ENCODE measurements at places on chromosomes 5 and 9.

DNA sequence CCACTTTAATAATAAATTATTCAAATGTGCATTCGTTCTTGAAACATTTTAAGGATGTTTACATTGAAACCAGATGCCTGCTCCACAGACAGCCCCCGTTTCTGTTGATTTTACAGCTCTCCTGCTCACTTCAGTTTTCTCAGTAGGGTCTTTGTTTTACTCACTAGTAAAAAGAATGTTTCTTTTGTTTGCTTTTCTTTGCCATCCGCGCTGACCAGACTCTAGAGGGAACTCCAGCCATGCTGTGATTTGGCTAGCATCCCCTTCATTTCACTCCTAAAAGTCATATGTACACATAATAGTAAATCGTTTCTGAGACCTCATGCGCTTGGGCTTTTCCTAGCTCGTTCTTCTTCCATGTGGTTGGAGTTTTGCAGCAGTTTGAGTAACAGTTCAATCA, 28.7 kb upstream of the PALM2AKAP2 start:
- DNase-seq, result no peak

- DNase-seq, result no peak
Observed at GRCh38 chr5:102691434-102691833, 63.7 kb upstream of the PAM start.

- DNase-seq, result no peak
Observed at GRCh38 chr9:248278-248961, 33.8 kb downstream of the DOCK8 start.

DNA sequence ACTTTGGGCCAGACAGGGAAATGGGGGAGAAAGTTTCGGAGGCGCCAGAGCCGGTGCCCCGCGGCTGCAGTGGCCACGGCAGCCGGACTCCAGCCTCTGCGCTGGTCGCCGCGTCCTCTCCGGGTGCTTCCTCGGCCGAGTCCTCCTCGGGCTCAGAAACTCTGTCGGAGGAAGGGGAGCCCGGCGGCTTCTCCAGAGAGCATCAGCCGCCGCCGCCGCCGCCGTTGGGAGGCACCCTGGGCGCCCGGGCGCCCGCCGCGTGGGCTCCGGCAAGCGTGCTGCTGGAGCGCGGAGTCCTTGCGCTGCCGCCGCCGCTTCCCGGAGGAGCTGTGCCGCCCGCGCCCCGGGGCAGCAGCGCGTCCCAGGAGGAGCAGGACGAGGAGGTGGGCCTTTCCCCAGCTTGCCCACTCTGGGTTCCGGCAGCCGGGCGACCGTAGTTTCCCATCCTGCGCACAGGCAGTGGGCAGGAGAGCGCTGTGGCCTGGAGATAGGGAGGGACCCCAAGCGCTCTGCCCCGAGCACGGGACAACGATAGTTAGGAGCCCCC, 516 bp downstream of the MAST4 start:
- no peak for DNase-seq

GRCh38 chr9:112569186-112569585, 82.6 kb downstream of the KIAA1958 start:
- DNase-seq, result no peak

DNA sequence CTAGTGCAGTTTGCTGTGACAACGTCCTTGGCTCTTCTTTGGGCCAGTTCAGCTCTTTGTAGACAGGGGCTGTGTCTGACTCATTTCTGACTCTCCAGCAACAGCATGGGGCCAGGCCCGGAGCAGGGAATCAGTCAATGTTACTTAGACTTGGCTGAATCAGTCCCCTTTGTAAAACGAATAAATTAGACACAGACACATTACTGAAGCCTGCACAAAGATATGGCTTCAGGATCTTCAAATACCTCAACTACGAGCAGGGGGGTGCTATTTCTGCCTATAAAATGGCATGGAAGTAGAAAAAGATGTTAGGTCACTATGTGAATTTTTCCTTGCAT, 204.7 kb downstream of the TTLL11 start:
- no peak for DNase-seq

DNA sequence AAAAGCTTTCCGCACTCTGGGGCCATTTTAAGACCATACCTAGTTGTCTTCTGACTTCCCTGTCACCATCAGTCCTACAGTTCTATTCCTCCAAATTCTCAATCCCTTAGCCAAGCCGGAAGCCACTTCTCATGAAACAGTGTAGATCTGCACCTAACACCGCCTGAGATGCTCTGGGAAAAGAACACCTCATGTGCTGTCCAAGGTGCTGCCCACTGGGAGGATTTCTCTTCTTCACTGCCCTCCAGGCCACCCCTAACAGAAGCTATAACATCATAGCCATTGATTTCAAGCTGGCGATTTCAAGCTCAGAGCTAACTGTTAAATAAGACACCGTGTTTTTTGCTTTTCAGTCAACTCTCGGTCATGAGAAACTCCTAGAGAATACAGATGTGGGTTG, 559.3 kb downstream of the CCDC171 start:
- no peak for DNase-seq

- no peak for DNase-seq
Observed at GRCh38 chr5:11973469-11973868, 69.2 kb upstream of the CTNND2 start.

GRCh38 chr5:108264533-108264932, 117.4 kb downstream of the FBXL17 start:
- DNase-seq, result no peak

DNA sequence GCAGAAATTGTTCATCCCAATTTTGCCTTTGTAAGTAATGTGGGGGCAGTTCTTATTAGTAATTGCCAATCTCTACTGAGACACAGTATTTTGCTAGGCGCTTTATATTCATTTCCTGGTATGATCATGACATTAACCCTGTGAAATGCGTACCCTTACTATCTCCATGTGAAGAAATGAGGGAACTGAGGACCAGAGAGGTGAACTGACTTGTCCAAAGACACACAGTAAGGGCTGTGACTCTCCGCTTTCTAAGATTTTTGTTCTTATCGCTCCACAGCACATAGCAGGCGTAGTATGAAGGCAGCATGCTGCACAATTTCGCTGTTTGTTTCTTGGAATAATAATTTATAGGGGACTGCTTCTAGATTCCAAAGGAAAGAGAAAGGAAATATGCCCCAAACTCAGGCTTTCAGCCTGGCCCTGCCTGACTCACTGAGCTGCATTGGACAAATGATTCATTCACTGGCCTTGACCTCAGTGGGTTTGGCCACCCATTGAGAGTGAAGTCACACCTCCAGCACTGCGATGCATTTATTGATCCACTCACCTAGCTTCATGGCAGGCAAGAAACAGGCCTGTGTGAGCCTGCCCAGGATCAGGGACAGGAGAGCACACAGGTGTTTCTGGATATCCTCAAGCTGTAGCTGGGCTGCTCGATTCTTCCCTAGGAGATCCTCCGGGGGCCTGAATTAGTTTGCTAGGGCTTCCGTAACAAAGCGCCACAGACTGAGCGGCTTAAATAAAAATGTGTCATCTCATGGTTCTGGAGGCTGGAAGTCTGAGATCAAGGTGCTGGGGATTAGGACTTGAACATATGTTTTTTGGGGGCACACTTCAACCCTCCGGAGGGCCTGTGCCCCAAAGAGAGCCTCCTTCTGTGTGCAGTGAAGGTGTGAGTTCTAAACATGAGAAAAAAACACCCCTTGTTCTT, 7.2 kb upstream of the DUSP1 start:
- DNase-seq, result peak; percentile 44

GRCh38 chr5:112109331-112110007, 309.6 kb downstream of the EPB41L4A start:
- no peak for DNase-seq

DNA sequence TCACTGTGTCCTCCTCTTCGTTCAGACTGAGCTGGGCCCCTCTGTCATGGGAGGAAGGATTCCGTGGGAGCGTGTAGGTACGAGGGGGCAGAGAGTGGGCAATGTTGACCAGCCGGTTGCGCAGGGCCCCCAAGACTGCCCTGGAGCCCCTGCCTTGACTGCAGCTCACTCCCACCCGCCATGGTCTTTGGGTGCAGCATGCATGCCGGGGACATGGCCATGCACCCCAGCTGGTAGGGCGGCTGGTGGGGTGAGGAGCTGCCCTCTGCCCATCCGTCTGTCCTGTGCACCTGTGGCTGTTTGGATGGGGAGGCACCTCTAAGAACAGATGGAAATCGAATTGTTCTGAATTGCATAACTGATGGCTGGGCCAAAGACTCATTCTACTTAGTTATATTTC, 42.6 kb upstream of the NPR3 start:
- DNase-seq, result no peak

DNA sequence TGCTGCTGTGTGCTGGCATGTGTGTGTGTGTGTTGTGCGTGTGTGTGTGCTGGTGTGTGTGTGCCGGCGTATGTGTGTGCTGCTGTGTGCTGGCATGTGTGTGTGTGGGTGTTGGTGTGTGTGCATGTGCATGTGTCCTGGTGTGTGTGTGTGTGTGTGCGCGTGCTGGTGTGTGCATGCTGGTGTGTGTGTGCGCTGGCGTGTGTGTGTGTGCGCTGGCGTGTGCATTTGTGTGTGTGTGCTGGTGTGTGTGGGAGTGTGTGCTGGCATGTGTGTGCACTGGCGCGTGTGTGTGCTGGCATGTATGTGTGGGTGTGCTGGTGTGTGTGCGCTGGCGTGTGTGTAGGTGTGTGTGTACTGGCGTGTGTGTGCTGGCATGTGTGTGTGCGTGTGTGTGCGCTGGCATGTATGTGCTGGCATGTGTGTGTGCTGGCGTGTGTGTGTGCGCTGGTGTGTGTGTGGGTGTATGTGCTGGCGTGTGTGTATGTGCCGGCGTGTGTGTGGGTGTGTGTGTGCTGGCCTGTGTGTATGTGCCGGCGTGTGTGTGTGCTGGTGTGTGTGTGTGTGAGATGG, 20.1 kb downstream of the UNC5A start:
- no peak for DNase-seq

DNA sequence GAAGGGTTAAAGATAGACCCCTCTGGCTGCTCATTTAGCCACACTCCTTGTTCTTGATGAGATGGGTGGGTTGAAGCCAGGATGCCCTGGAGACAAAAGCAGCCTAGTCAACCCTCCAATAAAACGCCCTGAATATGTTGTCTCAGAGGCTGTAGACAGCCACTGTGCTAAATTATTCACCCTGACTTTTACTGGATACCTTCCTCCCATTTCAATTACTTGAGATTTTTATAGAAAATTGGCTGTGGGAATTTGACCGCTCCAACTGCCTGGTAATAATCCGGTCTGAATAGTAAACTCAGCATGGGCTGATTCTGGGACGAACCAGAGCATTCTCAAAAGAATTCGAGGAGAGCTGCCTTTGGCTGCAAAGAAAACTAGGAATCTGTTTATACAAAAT, 104.2 kb downstream of the SNX18 start:
- DNase-seq, result no peak

GRCh38 chr5:38381361-38381760, 123.0 kb downstream of the EGFLAM start:
- DNase-seq, result no peak

- DNase-seq, result no peak
Observed at GRCh38 chr9:108521063-108521590, 334.7 kb downstream of the ACTL7B start.

GRCh38 chr5:43352131-43352530, 38.9 kb upstream of the HMGCS1 start:
- no peak for DNase-seq

- DNase-seq, result no peak
Observed at GRCh38 chr9:84655447-84655846, 14.1 kb upstream of the NTRK2 start.

DNA sequence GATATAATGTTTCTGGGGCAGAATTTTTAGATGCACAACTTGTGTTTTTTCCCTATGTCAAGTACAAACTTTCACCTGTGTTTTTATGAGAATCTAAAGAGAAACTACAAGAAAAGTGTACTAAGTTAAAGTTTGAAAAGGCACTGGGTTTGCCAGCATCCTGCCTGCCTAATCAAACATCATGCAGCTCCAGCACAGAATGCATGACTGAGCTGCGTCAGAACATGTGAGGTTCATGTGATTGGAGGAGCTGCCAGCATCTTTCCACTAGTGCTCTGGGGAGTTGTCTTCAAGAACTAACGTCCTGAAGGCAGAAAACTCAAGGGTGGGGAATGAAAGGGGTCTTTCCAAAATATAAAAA, 46.1 kb upstream of the RIC1 start:
- DNase-seq, result peak; percentile 67

DNA sequence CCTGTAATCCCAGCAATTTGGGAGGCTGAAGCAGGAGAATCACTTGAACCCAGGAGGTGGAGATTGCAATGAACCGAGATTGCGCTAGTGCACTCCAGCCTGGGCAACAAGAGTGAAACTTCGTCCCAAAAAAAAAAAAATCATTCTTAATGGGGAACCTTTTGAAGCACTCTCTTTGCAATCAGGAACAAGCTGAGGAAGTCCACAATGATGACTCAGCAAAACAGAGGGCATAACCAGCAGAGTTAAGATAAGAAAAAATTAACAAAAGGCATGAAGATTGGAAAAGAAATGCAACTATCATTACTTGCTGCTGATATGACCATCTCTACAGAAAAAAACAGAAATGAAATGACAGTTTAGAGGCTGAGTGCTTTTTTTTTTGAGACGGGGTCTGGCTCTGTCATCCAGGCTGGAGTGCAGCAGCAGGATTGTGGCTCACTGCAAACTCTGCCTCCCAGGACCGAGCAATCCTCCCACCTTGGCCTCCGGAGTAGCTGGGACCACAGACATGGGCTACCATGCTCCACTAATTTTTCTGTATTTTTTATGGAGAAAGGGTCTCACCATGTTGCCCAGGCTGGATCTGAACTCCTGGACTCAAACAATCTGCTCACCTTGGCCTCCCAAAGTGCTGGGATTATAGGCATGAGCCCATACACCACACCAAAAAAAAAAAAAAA, 88.0 kb downstream of the FNBP1 start:
- no peak for DNase-seq

DNA sequence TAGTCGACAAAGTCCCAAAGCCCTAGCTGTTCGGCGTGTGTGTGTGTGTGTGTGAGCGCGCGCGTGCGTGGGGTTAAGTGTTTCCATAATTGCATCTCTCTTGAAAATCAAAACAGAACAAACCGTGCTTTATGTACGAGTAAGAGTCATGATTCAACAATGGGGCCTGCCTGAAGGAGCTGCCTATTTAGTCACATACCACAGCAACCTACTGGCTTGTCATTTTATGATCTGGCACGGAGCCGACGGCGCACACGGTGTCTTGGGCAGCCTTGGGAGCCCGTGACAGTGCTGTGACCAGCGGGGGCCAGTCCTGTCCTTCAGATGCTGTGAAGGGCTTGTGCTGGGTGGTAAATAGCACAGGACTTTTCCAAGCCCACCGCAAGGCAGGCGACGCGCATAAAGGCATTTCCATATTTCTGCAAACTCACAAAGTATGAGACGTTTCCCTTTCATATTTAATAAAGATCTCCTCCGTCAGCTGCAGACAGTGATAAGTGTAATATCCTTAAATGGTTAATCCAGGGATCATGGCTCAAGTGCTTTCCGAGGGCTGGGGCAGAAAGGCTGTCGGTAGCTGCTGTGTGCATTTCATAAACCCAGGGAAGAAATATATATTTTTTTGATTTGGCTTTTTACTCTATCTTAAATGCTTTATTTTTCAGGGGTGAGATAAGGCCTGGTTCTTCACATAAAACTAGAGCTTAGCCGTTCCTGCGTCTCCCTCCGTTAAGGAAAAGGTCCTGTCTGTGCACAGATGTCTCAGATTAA, 270.2 kb upstream of the IRX1 start:
- no peak for DNase-seq

GRCh38 chr9:131740898-131741297, 1.0 kb upstream of the RAPGEF1 start:
- DNase-seq, result no peak

- no peak for DNase-seq
Observed at GRCh38 chr9:97316904-97317303, 9.4 kb downstream of the CCDC180 start.

Data from activated effector memory CD4-positive, alpha-beta T cell treated with anti-CD3 and anti-CD28 coated beads, Interleukin-2, amount 50 U/mL, for 16 hours (primary cell).